ENCODE measurements at places on chromosomes 3 and 15.

GRCh38 chr15:90038632-90039095 lies 37.5 kb downstream of the ZNF710 start:
- no peak for DNase-seq

DNA sequence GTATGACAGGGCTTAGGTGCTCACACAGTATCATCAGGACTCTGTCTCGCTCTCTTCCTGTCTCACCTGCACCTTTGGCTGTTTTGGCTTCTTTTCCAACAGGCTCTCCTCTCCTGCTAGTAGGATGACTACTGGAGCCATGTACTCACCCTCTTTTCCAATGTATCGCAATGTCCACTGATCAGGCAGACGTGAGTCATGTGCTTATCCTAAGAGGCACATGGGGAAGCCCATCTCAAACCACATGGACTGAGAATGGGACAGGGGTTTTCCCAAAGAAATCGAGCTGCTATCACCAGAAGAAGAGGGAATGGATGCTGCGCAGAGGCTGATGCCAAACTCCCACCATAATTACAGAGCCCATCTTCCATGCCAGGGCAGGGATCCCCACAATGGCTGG lies 180.6 kb downstream of the IL5RA start:
- DNase-seq, result no peak

DNA sequence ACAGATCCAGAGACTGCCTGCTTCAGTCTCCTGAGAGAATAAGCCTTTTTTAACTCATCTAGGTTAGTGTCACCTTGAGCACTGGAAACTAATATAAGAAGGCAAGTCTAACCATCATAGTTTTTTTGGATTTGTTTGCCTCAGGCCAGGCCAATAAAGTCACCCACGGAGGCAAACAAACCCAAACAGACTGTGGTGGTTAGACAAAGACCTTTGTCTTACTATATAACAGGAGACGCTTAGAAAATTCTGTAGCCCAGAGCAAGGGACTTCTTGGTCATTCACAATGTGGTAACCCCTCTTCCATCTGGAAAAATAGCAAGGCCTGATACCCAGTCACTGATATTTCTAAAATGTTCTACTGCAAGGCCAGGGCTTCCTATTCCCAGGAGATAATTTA lies 45.3 kb upstream of the PPP2R3A start:
- DNase-seq, result no peak

- DNase-seq, result peak; percentile 26
These were observed 661 bp upstream of the PARP14 start for GRCh38 chr3:122679882-122680474.

GRCh38 chr3:163879172-163879571 lies 1199.1 kb downstream of the SI start:
- no peak for DNase-seq

- DNase-seq, result no peak
These were observed 323.0 kb upstream of the SEMA6D start for GRCh38 chr15:47394286-47394809.

GRCh38 chr3:184524981-184525336 lies 36.6 kb upstream of the EPHB3 start:
- no peak for DNase-seq

GRCh38 chr15:83850501-83851245 lies 196.8 kb downstream of the ADAMTSL3 start:
- no peak for DNase-seq

DNA sequence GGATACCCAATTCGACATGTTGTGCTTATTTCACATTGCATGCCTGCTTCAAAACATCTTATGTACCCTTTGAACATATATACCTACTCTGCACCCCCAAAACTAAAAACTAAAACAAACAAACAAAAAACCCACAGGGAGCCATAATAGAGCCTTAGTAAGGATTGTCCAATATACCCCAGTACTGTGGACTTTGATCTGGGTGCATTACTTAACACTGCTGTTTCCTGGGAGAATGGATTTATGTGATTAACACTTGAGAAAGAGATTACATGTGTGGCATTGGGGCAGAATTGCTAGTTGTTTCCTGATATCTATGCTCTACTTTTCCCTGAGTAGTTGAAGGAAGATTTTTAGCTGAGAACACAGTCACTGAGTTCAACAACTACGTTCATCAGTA lies 583.4 kb upstream of the ROBO1 start:
- no peak for DNase-seq

Measured in activated naive CD8-positive, alpha-beta T cell treated with anti-CD3 and anti-CD28 coated beads for 36 hours (primary cell).